ENCODE measurements at places on chromosomes 11 and 22.

DNA sequence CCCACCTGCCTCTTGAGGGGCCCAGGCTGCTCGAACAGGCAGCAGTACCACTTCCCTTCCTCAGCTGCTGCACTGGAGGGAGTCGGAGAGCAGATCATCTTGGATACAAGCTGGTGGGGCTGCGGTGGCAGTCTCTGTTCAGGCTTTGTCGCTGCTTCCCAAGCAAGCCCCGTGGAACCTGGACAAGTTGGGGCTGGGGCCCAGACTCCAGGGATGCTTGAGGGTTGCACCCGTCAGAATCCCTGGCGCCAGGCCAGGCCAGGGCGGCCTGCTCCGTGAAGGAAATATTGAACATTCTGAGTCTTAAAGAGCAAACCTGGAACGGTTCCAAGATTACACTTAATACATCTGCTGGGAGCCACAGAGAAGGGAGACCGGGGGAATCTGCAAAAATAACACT is 310.1 kb upstream of the SORL1-AS1 start:
- ATAC-seq = no peak

- ATAC-seq = no peak
These were observed 16.2 kb downstream of the LRRC32 start for GRCh38 chr11:76654298-76654851.

GRCh38 chr11:62981743-62982142 is 3.0 kb downstream of the SLC22A6 start:
- no peak for ATAC-seq

GRCh38 chr11:3134651-3135480 is 30.2 kb downstream of the OSBPL5 start:
- no peak for ATAC-seq

GRCh38 chr22:38262051-38262795 is 10.6 kb downstream of the TMEM184B start:
- peak; percentile 71 for ATAC-seq

- no peak for ATAC-seq
These were observed 63.3 kb downstream of the PRMT3 start for GRCh38 chr11:20450829-20451228.

DNA sequence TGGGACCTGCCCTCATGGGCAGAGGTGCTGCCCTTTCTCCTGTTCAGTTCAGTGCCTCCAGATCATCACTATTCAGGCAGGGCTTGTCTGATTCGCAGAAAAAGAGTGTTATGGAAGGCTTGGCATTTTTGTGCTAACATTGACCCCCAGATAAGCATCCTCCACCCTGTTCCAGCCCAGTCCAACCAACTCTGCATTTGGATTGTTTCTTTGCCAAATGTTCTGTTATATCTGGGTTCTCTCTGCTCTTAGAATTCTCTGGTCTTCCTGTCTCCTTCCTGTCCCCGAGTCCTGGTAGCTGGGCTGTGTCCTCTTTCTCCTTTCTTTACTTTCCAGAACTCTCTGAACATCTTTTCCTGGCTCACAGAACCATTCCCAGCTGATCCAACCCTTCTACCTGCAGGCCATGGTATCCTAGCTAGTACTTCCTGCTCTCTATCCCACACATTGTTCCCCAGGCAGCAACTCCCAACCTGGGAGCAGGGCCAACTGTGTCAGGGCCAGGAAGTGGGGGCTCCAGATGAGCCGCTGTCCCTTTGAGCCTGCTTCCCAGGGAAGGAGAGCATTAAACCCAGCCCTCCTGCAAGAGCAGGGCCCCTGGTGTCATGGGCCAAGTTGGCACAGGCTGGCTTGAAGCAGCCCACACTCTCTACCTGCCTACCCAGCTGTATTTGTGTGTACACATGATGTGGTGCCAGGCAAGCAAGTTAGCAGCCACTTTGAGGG is 280.7 kb upstream of the CADM1 start:
- ATAC-seq = no peak

DNA sequence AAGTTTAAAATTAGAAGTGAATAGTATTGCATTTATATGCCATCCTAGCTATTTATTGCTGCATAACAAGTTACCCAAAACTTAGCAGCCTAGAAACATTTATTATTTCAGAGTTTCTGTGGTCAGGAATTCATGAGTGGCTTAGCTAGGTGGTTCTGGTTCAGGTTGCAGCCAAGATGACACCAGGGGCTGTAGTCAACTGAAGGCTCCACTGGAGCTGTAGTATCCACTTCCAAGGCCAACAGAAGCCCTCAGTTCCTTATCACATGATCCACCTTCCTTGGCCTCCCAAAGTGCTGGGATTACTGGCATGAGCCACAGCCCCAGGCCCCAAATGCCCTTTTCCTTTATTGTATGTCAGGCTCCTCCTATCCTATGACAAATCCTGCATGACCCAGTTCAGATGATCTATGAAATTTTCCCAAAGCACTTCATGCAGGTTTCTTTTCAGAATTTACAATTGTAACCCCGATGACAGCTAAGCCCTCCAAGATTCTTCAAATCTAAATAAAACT is 6.1 kb upstream of the ALG8 start:
- no peak for ATAC-seq

DNA sequence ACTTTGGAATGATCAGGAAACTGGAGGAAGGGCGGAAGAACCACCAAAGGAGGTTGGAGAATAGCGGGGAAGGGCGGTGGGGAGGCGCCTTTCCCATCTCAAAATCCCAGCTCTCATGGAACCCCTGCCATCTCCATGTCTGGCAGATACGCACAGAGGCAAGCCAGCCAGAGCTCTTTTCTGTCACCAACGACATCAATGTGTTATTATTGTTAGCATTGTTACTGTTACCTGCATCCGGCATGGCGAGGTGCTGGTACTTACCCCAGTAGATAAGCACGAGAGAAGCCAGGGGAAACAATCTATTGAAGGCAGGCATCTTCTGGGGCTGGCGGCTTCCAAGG is 969 bp downstream of the SCN3B start:
- ATAC-seq = no peak

DNA sequence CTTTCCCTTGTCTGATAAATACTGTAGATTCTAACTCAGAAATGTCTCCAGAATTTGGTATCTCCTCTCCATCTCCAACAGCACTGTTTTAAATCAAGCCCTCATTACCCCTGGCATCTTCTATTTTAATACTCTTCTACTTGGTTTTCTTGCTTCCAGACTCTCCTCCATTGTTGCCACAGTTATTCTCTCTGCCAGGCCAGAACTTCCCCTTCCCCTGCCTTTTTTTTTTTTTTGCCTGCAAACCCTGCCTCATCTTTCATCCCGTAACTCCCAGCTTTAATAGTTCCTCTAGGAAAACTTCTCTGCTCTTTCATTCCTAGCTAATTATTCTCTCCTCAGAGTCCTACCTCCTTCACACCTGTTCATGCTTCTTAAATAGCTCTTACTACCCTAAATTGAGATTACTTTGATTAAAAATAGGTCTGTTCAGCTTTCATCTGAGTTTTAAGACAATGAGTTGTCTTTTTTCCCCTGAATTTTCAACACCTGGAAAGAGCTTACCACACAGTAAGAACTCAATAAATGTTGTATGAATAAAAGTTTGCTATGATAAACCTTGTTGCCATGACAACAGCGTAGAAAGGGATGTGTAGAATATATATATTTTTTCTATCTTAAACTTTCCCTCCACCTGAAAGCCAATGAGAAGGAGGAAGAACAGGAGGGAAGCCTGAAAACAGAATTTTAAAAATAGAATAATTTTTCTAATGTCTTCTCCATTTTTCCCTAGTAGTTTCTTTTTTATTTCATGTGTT is 3.6 kb downstream of the IL18 start:
- ATAC-seq = no peak

GRCh38 chr11:75463106-75463774 is 30.2 kb upstream of the KLHL35 start:
- no peak for ATAC-seq
